A549 treated with dexamethasone at 1 μM for 4 hours (cell line): ENCODE measurements at places on chromosomes 6 and 20. TPM values are rescaled to one million over a fixed set of nuclear protein-coding genes. Genes with fewer than 3 reads are reported as not detected.

C6orf58 gene
- 0.07 to 0.32 TPM (median 0.15 TPM) in 4 of 5 replicates, not detected in the other for total RNA-seq

AIF1 gene
- not detected in 5 replicates for total RNA-seq

HLA-DQB2 gene
- total RNA-seq = not detected in 5 replicates

EFHC1 gene
- 8.9 to 11.3 TPM (median 10.9 TPM) in 5 replicates for total RNA-seq

POM121L2 gene
- 0.02 TPM in 1 of 5 replicates, not detected in the others for total RNA-seq

OR2J3 gene
- not detected in 5 replicates for total RNA-seq

FNDC1 gene
- 0.08 to 0.14 TPM (median 0.11 TPM) in 5 replicates for total RNA-seq

ZNF334 gene
- total RNA-seq = not detected in 5 replicates

TMC2 gene
- 0.02 TPM in 1 of 5 replicates, not detected in the others for total RNA-seq

FAM83D gene
- total RNA-seq = 49.2 to 69.9 TPM (median 64.9 TPM) in 5 replicates

RBM39 gene
- 188 to 216 TPM (median 200 TPM) in 5 replicates for total RNA-seq

RIPK1 gene
- total RNA-seq = 12.0 to 13.8 TPM (median 12.5 TPM) in 5 replicates

MUCL3 gene
- 0.06 to 0.15 TPM (median 0.10 TPM) in 5 replicates for total RNA-seq

EEF1A2 gene
- total RNA-seq = 123 to 185 TPM (median 159 TPM) in 5 replicates

CD93 gene
- total RNA-seq = 0.02 TPM in 1 of 5 replicates, not detected in the others

DLL1 gene
- 0.18 to 0.33 TPM (median 0.24 TPM) in 5 replicates for total RNA-seq

PRDM13 gene
- 0.71 to 1.1 TPM (median 1.0 TPM) in 5 replicates for total RNA-seq

KIAA0408 gene
- total RNA-seq = 5.6 to 6.8 TPM (median 6.6 TPM) in 5 replicates

SLC17A5 gene
- total RNA-seq = 12.2 to 15.4 TPM (median 13.6 TPM) in 5 replicates

SERPINB1 gene
- 41.2 to 51.1 TPM (median 47.3 TPM) in 5 replicates for total RNA-seq

ASIP gene
- not detected in 5 replicates for total RNA-seq

GPLD1 gene
- 0.45 to 1.4 TPM (median 1.3 TPM) in 5 replicates for total RNA-seq

LHFPL5 gene
- 0.08 to 0.17 TPM (median 0.16 TPM) in 3 of 5 replicates, not detected in the others for total RNA-seq

PTCRA gene
- not detected in 5 replicates for total RNA-seq

SYNDIG1 gene
- total RNA-seq = 1.2 to 2.0 TPM (median 1.7 TPM) in 5 replicates

PRKN gene
- total RNA-seq = 0.02 to 0.09 TPM (median 0.06 TPM) in 4 of 5 replicates, not detected in the other

ATAT1 gene
- 4.5 to 6.6 TPM (median 6.2 TPM) in 5 replicates for total RNA-seq

C20orf202 gene
- 0.05 to 0.08 TPM (median 0.07 TPM) in 3 of 5 replicates, not detected in the others for total RNA-seq

SIM1 gene
- total RNA-seq = not detected in 5 replicates

MOG gene
- total RNA-seq = not detected in 5 replicates

OOEP gene
- total RNA-seq = not detected in 5 replicates

C4B gene
- 0.47 to 0.90 TPM (median 0.64 TPM) in 5 replicates for total RNA-seq

RNF114 gene
- 47.0 to 53.8 TPM (median 50.5 TPM) in 5 replicates for total RNA-seq

MMP24 gene
- total RNA-seq = 23.4 to 37.2 TPM (median 35.6 TPM) in 5 replicates

PAK5 gene
- not detected in 5 replicates for total RNA-seq

PLN gene
- not detected in 5 replicates for total RNA-seq

GRIK2 gene
- 0.43 to 0.61 TPM (median 0.51 TPM) in 5 replicates for total RNA-seq

BCAS1 gene
- 0.44 to 0.69 TPM (median 0.64 TPM) in 5 replicates for total RNA-seq

GRM4 gene
- total RNA-seq = 0.08 to 0.16 TPM (median 0.11 TPM) in 5 replicates

ARFGEF3 gene
- 0.40 to 0.66 TPM (median 0.54 TPM) in 5 replicates for total RNA-seq

ZDHHC14 gene
- total RNA-seq = 2.8 to 4.1 TPM (median 3.5 TPM) in 5 replicates

AVP gene
- total RNA-seq = not detected in 5 replicates

CRISP2 gene
- not detected in 5 replicates for total RNA-seq

CFAP206 gene
- total RNA-seq = 0.31 to 0.57 TPM (median 0.38 TPM) in 5 replicates

FAM50B gene
- total RNA-seq = 4.6 to 6.2 TPM (median 5.8 TPM) in 5 replicates
